ENCODE measurements at places on chromosomes 1 and 21.

DNA sequence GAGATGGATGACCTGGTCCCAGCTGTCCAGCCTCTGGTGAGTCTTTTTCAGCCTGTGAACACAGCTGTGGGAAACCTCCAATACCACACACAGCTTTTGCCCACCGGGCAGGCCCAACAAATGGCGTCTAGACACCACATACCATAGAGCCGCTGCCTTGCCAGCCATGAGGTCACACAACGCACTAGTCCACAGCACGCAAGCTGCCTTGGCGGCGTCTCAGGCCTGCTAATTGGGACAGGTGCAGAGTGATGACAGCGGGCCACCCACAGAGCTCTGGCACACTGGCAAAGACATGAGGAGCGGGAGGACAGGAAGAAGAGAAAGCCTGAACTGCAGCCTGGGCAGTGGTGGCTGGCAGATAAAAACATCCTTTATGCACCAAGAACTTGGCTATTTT, 125.5 kb downstream of the ADAMTS1 start:
- DNase-seq, result no peak

DNA sequence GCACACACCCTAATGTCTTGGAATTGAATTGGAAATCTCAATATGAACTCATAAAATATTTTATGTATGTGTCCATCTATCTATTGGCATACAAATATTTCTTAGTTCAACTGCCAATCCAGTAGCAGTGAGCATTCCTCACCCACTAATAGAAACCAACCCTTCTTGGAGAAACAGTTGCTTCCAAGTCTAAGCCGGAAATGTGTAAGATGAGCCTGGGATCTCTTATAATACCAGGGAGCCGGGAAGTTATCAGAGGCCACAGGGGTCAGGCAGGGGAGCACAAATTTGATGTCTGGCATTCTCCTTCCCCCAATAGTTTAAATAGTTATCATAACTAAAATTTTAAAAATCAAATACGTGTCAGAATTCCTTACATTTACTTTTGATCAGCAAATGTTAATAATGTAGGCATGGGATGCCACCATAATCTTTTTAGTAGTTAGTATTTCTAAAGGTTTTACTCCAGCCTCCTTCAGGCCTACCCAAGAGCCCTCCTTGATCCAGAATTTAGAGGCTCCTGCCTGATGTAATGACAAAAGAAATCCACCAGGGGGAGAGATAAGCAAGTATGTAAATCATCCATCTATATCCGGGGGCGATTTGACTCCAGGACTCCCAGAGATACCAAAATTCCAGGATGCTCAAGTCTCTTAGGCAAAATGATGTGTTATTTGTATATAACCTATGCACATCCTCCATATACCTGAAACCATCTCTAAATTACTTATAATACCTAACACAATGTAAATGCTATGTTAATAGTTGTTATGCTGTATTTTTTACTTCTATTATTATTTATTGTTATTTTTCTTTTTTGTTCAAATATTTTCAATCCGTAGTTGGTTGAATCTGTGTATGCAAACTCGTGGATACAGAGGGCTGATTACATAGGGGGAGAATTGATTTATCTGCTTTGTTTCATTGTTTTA, 218.7 kb upstream of the COA6 start:
- peak; percentile 73 for DNase-seq

GRCh38 chr1:214044438-214045214, 56.9 kb downstream of the PROX1 start:
- DNase-seq, result no peak

DNA sequence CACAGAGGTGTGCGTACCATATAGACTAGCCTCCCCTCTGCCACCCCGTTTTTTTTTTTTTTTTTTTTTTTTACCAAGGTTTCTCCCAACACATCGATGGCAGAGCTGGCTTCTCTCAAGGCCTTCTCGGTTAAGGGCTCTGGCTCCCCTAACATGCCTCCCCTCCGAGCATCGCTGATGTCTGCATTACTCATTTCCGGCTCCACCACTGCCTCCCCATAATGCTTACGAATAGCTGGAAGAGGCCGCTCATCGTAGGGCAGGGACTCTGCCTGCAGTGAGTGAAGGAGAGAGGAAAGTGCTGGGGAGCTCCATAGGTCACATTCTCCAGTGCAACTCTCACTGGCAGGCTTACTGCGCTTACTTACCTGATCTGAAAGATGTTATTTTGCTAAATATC, 20.6 kb downstream of the CEP104 start:
- no peak for DNase-seq

- DNase-seq, result no peak
These were observed 478.2 kb upstream of the VAMP3 start for GRCh38 chr1:7292714-7293419.

- no peak for DNase-seq
These were observed 83.4 kb downstream of the SLC16A1 start for GRCh38 chr1:112872551-112872962.

DNA sequence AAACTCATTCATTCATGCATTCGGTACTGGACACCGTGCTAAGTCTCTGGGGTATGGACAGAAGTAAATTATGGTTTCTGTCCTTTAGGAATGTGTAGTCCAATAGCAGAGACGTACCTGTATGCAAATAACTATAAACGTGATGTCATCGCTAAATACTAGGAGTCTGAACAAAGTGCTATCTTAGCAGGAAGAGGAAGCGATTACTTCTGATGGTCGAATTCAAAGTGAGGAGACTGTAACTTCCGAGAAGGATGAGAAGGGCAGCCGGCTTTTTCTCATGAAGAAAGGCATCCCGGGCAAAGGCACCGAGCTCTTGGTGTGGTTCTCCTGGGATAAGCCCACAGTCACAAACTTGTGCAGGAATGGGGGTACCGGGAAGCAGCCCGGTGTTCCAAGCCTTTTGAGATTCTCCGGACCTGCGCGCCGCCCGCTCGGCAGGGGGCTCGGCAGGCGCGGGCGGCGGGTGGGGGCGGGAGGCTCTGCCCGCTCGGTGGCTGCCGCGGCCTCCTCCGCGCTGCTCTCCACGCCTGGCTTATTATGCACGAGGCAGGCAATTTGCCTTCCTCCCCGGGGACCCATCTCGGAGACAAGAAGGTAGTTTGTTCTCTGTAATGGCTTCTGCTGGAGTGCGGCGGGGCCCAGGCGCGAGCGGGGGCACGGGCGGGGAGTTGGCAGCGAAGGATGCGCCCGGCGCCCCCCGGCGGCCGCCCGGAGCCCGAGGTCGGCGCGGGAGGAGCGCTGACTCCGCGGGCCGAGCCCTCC, 67.5 kb upstream of the CD1D start:
- peak; percentile 13 for DNase-seq

GRCh38 chr1:216535059-216535458, 111.8 kb upstream of the USH2A start:
- DNase-seq, result no peak

- no peak for DNase-seq
These were observed 22.7 kb upstream of the PRKACB start for GRCh38 chr1:84121360-84121759.

- DNase-seq, result no peak
These were observed 67.8 kb downstream of the VPS26C start for GRCh38 chr21:37199057-37199924.

DNA sequence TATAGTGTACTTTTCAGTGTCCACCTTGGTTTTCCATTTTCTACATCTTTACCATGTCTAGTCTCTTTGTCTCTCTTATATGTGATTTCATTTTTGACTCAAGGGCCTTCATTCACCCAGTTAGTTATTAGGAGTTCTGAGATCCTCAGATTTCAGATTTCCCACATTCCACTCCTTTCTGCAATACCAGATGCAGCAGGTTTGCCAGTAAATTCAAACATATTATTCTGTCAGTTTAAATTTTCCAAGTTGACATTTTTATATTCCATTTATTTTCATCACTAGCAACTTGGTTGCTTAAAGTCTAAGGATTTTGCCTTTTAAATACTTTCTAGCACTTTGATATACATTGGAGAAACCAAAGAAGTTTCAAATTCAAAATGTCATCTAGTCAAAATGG, 42.4 kb downstream of the ABL2 start:
- no peak for DNase-seq

- DNase-seq, result no peak
These were observed 26.8 kb upstream of the ATP5PO start for GRCh38 chr21:33942426-33942825.

All from activated CD4-positive, alpha-beta T cell treated with anti-CD3 and anti-CD28 coated beads, Interleukin-2, Interleukin-6, amounts not matched to agents 100 ng/mL and 50 ng/mL, durations not matched to agents 16 hours and 8 hours (primary cell).